Stimulated activated CD8-positive, alpha-beta memory T cell treated with anti-CD3 and anti-CD28 coated beads, Interleukin-4, amount 100 ng/mL, for 24 hours (primary cell): ENCODE measurements at places on chromosomes 16 and 17.

DNA sequence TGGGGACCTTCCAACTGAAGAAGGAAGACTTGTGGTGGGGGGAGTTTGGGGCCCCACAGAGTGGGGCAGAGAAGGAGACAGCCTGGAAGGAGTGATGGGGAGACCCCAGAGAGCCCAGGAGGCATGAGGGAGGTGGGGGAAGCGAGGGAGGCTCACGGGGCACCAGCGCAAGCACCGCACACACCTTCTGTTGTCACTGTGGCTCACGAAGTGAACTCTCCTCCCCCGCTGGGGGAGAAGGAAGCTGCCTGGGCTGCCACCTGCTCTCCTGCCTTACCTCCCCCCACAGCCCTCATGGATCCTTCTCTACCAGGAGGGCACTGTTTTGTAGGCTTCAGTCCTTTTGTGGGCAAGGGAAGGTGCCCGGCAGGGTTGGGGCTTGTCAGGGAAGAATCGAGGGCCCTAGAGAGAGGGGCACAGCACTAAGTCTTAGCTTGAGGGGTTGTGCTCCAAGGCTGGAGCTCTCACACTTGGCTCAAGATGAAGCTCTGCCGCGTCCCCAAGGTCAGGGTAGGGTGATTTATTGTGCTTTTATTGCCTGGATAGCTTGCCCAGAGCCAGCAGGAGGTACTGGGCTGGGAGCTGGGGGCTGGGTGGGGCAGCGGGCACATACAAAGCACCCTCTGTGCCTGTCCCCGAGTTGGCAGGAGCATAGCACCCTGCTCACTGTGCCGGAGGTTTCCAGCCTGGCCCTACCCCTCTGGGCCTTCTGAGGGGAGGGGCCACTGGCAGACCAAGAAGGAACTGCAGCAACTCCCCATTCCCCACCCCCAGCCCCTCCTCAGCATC is 4.6 kb upstream of the STARD3 start:
- DNase-seq = no peak

DNA sequence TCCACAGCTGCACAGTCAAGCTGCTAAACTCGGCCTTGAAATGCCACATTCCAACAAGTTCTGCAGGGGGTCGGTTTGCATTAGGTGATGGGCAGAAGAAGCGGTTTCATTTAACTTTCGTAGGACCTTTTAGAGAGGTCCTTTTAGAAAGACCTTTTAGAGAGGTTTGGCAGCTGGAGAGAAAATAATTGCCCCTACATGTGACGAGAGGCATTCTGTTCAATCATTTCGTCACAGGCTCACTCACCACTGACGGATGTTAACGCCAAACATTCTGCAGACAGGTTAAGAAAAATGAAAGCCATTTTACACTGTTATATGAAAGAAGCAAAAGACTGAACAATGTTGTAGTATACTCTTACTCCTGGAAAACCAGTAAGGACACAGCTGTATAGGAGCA is 76.5 kb upstream of the ZNF423 start:
- DNase-seq = no peak

DNA sequence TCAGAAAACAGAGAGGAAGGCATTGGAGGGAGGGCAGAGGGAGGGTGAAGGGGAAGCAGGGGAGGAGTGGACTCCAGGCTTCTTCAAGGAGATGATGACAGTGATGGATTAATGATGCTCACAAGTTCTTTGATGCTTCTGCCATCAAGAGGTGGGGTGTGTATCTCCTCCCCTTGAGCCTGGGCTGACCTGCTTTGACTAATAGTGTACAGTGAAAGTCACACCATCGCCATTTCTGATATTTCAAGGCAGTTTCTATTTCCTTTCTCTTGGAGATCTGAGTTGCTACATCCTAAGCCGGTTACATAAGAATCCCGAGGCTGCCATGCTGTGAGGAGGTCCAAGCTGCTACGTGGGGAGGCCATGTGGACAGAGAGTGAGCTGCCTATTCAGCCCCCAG is 312.5 kb downstream of the MAF start:
- no peak for DNase-seq

- DNase-seq = no peak
Observed at GRCh38 chr16:9148374-9149015, 57.1 kb downstream of the HAPSTR1 start.

- DNase-seq = no peak
Observed at GRCh38 chr16:13561291-13562070, 358.5 kb upstream of the ERCC4 start.

DNA sequence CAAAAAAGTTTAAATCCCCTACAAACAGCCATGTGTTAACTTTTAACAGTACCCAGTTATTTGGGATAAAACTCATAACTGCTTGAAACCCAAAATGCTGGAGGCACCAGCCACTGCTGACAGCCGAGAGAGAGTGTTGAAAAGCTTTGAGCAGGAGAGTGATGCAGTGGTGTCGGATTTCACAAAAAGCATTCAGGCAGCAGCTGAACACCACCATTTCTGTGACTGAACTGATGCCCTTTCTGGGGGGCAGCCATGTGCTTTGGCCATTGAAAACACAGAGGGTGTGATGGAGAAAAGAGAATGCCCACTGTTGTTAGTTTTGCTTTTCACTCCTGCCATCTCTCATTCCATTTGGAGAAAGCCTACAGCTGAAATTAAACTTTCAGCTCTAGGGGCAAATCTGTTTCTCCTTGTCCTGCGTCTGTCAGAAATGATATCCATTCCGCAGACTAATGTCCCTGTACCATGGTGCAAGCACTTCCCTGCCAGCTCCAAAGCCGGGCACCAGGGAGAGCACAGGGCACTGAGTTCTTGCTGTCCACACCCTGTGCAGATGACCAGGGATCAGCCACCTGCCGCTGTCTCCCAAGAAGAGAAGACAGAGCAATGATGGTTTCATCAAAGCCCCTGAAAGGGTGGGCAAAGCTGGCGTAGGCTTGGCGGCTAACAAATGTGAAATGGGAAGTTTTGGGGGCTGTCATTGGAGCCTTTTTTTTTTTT is 16.6 kb upstream of the MLYCD start:
- DNase-seq = no peak

DNA sequence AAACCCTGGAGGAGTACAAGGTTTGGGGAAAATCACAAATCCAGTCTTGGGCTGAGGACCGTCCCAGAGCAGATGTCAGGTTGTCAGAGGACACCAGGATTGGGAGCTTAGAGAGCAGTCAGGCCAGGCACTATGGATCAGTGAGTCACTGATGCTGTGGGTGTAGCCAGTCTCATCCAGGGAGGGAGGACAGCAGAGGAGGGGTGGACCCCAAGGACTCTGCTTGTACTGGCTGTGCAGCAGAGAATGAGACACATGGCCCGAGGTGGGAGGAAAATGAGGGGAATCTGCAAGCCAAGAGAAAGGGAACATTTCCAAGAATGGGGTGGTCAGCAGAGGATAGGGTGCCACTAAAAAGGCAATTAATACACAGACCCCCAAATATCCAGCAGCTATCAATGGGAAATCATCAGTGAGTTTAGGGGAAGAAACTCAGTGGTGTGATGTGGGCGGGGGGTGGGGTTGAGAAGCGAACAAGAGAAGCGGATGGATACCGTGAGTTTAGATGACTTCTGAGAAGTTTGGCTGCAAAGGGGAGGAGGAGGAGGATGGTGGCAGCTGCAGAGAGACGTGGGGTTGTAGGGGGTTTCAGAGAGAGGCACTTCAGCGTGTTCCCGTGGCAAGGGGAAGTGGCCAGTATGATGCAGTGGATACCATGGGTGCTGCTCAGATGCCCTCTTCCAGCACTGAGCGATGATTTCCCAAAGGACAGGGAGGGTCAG is 43.9 kb downstream of the ARHGAP27 start:
- no peak for DNase-seq

DNA sequence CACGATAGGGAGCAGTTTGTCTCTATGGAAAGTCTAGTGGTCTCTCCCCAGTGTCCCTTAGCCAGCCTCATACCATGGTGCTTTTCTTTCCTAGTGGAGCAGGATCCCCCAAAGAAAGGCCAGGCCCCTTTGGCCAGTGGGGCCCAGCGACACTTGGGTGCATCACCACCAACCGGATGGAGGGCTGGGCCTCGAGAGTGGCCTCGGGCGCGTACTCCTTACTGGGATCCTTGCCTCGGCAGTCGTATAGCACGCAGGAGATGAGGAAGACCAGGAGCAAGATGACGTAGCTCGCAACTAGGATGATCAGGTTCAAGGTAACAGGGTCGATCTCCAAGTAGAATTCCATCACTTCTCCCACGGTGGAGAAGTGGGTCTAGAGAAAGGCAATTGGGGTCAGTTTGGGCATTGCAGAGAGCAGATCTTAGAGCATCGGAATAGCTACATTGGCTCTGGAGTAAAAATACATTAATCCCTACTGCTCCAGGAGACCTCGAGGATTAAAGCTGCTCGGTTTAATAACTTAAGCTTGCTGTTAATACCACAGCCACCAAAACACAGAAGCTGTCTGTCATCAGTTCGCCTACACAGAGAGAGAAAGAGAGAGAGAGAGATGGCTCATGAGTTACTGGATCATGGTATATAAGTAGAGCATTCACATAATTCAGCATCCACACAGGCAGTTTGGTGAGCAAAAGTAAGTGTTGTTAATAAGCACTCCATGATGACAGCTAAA is at the start of gene SMIM36:
Gene SMIM36 (minus strand): TSS at position 467 of the 736 bp plus-strand sequence.
- no peak for DNase-seq

DNA sequence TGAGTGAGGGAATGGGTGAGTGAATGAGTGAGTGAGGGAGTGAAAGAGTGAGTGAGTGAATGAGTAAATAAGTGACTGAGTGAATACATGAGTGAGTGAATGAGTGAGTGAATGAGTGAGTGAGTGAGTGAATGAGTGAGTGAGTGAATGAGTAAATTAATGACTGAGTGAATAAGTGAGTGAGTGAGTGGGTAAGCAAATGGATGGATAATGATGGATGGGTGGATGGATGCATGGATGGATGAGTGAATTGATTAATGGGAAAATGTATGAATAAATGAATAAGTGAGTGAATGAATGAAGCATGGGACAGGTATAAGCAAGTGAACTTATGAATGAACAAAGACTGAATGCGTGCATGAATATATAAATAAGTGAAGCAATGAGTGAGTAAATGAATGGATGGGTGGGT is 25.4 kb downstream of the TMEM114 start:
- DNase-seq = no peak

GRCh38 chr17:13626703-13627102 is 25.0 kb upstream of the HS3ST3A1 start:
- no peak for DNase-seq

DNA sequence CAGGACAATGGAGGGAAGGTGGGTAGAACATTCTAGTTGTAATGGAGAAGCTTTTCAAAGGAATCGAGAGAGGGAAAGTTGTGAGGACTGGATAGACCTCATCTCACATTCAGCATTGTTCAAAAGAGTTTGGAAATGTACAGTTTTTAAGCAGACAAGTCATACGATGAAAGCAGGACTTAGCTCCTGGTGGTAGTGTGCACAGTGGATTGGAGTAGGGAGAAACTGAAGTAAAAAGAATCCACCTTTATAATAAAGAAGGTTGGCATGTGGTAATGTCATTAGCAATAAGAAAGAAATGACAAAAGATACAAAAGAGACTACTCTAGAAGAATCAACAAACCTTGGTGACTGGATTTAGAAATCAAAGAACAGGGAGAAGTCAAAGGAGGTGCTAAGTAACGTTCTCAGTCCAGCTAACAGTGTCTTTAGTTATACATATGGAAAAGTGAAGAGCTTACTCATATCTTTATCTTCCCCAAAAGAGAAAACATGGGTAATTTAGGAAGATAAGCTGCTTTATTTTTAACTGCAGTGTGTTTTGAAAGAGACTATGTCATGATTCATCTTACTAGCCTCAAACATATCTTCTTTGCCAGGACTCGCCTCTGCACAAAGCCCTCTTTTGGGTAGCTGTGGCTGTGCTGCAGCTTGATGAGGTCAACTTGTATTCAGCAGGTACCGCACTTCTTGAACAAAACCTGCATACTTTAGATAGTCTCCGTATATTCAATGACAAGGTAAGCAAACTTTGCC is 18.7 kb upstream of the EVI2A start:
- DNase-seq = no peak

GRCh38 chr16:30603945-30604315 is 6.3 kb downstream of the ZNF689 start:
- DNase-seq = no peak

DNA sequence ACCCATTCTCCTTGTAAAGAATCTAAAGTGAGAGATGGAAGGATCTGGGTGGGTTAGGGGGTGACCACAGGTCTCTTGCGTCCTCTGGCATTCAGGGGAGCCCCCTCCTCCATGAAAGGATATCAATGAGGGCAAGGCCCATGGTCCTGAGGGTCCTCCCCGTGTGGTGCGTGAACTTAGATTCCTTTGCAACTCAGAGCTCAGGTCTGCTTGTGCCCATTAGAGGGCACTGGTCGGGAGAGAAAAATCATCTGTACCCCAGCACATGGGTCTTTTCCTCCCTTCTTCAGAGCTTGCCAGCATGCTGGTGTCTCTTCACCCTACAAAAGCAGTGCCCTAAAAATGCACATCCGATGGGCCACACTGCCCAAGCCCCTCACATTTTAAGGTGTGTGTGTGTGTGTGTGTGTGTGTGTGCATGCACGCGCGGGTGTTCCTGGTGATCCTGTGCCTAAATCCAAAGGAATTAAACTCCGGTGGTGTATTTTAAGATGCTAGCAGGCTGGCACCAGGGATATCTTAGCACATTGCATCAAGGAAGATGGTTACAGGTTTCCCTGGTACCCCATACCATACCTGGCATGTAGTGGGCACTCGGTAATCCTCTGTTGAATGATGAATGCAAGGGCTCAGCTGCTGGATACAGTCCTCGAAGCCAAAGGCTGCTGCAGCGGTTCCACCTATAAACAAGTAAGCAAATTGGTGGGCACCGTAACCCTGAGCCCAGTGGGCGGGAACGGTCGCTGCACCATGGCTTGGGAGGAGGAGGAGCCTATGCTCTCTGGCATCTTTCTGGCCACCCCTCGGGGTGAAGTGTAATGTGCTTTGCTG is 4.7 kb downstream of the C1QTNF1 start:
- DNase-seq = no peak

- DNase-seq = peak; percentile 37
Observed at GRCh38 chr16:79261481-79261940, 339.0 kb downstream of the MAF start.

DNA sequence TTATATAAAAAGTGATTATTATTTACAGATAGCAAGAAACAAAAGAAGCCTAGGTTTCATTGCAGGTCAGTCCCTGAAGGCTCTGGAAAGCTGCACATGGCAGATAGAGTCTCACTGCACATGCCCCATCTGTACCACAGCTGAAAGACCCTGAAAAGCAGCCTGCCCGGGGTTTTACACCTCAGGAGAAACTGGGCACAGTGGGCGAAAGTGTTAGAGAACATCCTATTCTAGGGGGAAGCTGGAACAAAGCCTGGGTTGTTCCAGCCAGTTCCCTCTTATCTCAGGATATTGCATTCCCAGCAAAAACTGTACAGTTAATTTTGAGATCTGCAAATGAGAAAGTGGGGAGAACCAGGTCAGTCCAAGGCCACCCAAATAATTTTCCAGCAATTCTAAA is 419.7 kb downstream of the CNTNAP4 start:
- no peak for DNase-seq
